Vagina (tissue), 2 donors: ENCODE measurements at places on chromosomes 3 and 15.

GRCh38 chr3:104939196-104939595 lies 427.5 kb upstream of the ALCAM start:
- no peak for DNase-seq

- no peak for DNase-seq
Measured at GRCh38 chr15:67564021-67564967, 21.8 kb downstream of the MAP2K5 start.

- DNase-seq: no peak
Measured at GRCh38 chr3:13607821-13608597, 59.1 kb downstream of the FBLN2 start.

DNA sequence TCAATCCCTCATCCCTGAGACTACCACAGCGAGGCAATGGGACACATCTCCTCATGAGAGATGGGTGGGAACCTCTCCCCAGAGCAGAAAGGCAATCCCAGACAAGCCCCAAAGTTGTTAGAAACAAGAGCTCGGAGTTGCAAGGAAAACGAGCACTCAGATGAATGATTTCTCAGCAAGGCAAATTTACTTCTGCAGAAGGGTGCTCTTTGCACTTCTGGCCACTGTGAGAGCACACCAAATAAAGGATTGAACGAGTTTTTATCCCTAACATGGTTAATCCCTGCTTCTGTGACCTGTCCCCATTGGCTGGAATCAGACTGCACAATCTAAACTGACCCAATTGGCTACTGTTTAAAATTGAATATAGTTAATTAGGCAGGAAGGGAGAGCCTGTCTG lies 339.1 kb upstream of the POU1F1 start:
- DNase-seq: no peak

DNA sequence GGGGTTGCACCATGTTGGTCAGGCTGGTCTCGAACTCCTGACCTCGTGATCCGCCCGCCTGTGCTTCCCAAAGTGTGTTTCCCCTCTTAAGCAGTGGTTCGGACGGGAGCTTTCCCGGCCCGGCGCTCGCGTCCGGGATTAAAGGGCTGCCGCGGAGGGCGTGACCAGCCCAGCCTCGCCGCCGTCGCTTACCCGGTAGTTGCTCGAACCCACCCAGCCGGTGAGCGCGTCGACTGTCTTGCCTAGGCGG lies 513 bp downstream of the CLASP2 start:
- DNase-seq: no peak

GRCh38 chr15:79310612-79310984 lies 314 bp upstream of the TMED3 start:
- DNase-seq: no peak

- no peak for DNase-seq
Measured at GRCh38 chr3:12353796-12354525, 65.1 kb downstream of the PPARG start.

GRCh38 chr3:12454816-12455121 lies 29.5 kb upstream of the TSEN2 start:
- no peak for DNase-seq

DNA sequence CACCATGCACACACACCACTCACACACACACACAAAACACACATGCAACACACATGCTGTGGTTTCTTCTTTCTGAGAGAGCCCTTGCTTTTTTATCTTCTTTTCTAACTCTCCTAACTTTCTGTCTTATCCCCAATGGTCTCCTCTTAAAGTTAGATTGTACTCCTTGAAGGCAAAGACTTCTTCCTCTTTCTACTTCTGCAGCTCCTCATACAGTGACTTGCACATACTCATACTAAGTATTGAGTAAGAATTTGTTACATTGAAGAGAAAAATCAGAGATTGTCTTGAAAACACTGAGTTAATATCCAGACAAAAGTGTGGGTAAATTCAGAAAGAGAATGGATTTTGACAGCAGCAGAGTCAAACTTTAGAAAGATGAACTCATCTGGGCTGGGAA lies 64.4 kb downstream of the GTPBP8 start:
- no peak for DNase-seq

- no peak for DNase-seq
Measured at GRCh38 chr3:35651851-35652250, 12.5 kb downstream of the ARPP21 start.

DNA sequence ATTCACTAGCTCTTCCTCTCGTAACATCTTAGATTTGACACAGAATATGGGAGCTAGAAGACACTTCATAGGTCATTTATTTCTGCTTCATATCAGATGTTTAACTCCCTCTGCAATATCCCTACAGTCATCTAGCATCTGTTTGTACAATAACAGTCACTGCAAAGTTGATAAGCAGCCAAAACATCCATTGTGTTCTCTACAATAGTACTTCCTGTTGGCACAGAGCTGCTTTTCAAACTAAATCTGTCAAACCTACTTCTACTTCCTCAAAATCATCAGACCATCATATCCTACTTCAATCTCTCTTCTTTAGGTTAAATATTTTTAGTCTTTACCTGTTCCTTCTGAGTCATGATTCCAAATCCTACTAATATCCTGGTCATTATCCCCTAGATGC lies 233.2 kb downstream of the FGF12 start:
- DNase-seq: no peak

DNA sequence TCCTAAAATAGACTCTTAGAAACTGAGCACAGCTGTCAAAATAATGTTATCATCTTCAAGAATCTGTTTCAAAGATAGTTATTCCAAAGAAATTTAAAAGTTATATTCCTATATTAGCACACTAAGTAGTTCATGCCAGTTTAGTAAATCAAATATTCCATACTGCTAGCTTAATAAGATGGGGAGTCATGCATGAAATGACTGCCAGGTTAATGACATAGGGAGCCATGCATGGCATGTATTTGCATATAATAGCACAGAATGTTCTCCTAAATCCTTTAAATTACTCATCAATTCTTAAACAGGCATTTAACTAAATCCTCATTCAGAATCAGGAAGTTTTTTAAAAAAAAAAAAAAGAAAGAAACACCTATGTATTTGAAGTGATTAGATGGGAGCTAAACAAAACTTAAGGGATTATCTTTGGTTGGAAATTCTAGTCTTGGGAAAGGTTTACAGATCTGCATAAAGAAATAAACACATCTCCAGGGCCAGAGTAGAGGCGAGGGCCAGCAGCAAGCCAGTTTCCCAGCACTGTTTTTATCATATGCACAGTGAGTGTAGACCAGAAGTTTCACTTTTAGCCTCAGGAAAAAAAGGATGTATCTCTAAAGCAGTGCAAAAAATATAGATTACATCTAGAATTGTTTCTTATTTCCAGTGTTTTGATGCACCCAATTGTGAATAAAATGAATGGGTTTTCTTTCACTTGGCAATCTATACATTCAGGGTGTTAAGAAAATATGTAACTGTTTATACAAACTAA lies 366.4 kb upstream of the AGTR1 start:
- DNase-seq: no peak

DNA sequence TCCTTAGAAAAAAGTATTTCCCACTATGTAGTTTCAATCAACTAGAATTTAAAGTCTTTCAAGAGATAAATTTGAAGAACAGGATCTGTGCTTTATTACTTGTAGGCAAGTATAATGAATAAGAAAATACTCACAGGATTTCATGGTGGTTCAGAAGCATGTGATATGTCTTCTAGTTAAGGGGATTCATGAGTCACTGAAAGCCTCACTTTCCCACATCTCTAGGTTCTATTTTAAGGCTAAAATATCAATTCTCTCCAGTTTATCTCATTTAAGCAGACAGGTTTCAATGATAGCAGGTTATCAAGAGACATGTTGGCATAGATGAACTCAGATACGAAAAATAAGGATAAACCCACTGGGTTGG lies 437.8 kb upstream of the BCHE start:
- DNase-seq: no peak

GRCh38 chr3:149153402-149153801 lies 24.0 kb downstream of the HPS3 start:
- DNase-seq: no peak

GRCh38 chr15:36883713-36884517 lies 216.4 kb downstream of the MEIS2 start:
- DNase-seq: no peak

- DNase-seq: no peak
Measured at GRCh38 chr3:126530171-126531050, 6.5 kb downstream of the CHST13 start.

DNA sequence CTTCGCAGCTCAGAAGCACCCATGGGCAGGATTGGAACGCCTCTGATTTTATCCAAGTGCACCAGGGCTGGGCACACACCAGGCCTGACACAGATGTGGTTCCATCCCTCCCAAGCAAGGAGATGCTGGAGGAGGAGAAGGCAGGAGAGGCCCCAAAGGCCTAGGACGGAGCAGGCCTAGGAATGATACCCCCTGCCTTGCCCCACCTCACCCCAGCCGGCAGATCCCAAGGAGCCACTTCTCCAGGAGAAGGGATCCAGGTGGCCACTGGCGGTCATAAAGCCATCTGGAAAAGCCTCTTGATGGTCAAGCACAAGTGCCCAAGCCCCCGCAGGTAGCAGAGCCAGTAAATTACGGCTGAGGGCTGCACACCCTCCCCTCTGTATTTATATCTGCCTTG lies 211.8 kb downstream of the TBC1D2B start:
- DNase-seq: no peak

GRCh38 chr15:40506964-40507571 lies 36.3 kb downstream of the CHST14 start:
- DNase-seq: no peak

DNA sequence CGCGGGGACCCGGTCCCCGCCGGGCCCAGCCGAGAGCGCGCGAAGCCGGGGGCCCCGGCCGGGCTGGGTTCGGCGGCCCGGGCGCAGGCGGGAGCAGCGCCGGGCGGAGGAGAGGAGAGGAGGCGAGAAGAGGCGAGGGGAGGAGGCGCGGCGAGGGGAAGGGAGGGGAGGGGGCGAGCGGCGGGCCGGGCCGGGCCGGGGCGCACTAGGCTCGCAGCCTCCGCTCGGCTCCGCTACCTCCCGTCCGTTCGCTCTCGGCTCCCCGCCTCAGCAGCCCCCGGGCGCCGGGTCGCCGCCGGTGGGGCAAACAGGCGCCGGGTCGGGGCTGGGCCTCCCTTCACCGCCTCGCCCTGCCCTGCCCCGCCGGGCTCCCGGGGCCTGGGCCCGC lies 351 bp downstream of the INSYN1 start:
- DNase-seq: no peak

DNA sequence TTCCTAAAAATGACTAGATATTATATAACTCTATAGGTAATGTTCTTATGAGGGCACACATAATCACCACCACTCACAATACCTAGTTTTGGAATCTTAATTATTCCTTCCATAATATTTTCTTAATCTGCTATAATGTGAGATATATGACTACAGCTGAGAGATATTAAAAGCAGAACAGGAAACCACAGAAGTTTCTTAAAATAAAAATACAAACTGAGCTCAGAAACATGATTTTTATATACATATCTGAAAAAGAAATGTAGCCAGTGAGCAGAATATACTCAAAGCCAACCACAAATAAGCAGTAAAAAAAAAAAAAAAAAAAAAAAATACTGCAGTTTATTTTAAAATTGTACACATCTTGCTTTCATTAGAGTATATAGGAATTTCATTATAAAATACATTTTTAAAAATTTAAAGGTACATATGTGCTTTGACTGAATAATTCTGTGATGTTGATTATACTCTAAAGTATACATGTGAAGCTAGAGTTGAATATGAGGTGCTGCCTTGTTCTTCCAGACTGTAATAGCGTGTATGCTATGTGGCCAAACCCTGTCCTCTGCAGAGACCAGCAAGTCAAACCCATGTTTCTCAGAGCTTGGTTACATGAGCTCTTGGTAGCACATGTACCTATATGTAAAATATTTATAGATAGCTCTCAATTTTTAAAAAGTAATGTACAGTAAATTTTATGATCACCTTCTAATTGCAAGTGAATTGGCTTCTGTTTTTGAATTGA lies 175.0 kb downstream of the UBE2E2 start:
- no peak for DNase-seq

DNA sequence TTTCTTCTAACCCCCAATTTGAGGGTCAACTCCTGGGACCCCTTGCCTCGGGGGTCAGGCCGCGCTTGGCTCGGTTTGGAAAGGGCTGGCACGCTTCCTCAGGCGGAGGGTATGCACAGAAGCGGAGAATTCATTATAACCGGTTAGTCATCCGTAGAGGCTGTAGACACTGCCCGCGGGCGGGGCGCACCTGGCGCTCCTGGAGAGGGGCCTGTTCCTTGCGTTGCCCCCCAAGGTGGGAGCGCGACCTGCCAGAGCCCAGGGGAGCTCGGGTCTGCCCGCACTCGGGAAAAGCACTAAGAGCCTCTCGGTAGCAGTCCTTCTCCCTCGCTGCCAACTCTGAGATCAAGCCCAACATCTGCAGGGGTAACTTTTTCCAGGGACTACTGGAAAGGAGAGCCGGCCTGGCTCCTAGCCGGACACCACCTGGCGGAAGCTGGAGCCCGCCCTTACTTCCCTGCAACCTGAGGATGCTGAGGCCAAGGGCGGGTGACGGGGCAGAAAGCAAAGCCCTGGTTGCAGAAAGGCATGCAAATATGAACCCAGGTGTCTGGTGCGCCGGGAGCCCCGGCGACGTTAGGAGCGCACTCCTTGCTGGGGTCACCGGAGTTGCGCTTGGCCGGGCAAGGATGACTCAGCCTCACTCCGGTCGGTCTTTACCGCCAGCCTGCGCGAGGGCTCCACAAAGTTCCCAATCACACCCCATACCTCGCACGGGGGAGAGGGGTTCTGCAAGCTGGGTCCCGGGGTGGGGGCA lies 1.5 kb upstream of the CACNA2D3 start:
- DNase-seq: no peak

DNA sequence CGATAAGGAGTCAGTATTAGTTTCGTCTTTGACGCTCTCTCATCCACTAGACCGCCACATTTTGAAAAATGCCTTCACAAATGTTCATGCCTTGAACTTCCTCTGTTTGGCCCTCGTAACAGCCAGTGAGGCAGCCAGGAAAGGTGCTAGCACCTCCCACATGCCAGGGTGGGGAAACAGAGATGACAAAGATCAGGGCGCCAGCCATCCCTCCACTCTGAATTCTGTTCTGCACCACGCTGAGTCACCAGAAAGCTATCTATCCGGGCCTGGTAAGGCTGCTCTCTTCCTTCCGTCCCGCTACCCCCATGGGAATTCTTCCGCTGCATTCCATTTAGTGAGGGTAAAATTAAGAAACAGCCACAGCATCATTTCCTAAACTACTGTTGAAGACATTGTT lies 31.3 kb upstream of the BCL2L10 start:
- no peak for DNase-seq

DNA sequence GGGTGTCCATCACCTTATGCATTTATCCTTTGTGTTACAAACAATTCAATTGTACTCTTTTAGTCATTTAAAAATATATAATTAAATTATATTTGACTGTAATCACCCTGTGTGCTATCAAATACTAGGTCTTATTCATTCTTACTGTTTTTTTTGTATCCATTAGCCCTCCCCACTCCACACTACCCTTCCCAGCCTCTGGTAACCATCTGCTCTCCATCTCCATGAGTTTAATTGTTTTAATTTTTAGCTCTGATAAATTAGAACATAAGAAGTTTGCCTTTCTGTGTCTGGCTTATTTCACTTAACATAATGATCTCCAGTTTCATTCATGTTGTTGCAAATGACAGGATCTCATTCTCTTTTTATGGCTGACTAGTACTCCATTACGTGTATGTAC lies 16.8 kb downstream of the C3orf20 start:
- no peak for DNase-seq

GRCh38 chr3:71689291-71689690 lies 35.9 kb downstream of the EIF4E3 start:
- no peak for DNase-seq

GRCh38 chr15:56320316-56320715 lies 44.9 kb upstream of the TEX9 start:
- no peak for DNase-seq
